Caco-2 (cell line): ENCODE measurements at places on chromosomes 6 and 20. TPM values are rescaled to one million over a fixed set of nuclear protein-coding genes. Genes with fewer than 3 reads are reported as not detected.

DNA sequence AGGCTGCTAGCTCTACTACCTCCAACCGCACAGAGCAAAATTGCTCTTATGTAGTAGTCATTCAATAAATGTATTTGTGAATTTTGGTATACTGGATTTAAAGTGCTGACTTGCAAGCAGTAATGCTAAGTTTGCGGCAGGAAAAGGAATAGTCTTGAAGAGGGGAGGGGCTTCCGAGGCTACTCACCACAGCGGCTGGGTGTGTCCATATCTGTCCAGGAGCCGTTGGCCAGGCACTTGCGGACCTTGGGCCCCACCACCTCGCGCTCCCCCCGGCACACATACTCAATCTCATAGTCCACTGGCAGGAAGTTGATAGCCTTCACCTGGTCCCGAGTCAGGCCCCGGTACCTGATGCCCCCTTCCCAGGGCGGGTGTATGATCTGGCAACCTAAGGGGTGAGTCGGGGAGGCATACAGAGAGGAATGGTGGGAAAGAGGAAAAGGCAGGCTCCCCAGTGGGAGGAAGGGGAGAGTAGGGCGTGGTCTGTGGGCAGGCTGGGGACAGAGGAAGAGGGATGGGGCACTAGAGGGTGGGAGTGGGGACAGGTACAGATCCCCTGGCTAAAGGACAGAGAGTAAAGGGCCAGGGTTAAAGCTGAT, 1.7 kb downstream of the GABBR1 start:
- no peaks in the 10 kb centered on the region for H3K36me3 ChIP-seq
- H3K4me3 ChIP-seq = no peak overlapping the region
- no peak overlapping the region for H3K27ac ChIP-seq
- H3K4me1 ChIP-seq = 0 out of 2 replicates have a peak, but pooled peaks cover 5% of the 10 kb centered on the region
- no peaks in the 10 kb centered on the region for H3K27me3 ChIP-seq
- DNase-seq = no peak

GRCh38 chr6:20631549-20631924, 97.3 kb downstream of the CDKAL1 start:
- DNase-seq = no peak
- no peak overlapping the region for H3K4me3 ChIP-seq
- H3K36me3 ChIP-seq = no peaks in the 10 kb centered on the region
- peaks cover 9% of the 10 kb centered on the region for H3K4me1 ChIP-seq
- no peak overlapping the region for H3K27ac ChIP-seq

GRCh38 chr6:37162740-37163139, 7.2 kb upstream of the PIM1 start:
- no peak overlapping the region for H3K27ac ChIP-seq
- no peak for DNase-seq
- peaks cover 13% of the 10 kb centered on the region for H3K4me1 ChIP-seq
- no peak overlapping the region for H3K4me3 ChIP-seq
- no peaks in the 10 kb centered on the region for H3K36me3 ChIP-seq
- no peaks in the 10 kb centered on the region for H3K27me3 ChIP-seq

DNA sequence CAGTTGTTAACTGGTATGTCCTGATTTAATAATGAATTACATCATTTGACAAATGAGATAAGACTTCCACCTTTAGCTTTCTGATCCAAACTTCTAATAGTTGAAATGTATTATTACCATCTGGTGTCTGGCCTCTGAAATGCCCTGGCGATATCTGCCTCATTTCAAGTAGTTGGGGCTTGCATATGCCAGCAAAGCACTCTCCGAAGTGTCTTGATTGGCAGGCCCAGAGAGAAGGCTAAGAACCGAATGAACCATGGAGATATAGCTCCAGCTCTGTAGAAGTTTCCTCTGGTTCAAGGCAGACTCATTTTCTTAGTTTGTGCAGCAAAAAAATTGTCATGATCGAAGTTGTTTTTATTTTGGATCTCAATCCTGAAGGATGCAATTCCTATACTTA, 13.4 kb upstream of the HIVEP2 start:
- no peaks in the 10 kb centered on the region for H3K4me1 ChIP-seq
- no peak overlapping the region for H3K4me3 ChIP-seq
- no peak for DNase-seq
- no peaks in the 10 kb centered on the region for H3K27me3 ChIP-seq

- no peaks in the 10 kb centered on the region for H3K4me1 ChIP-seq
- H3K27ac ChIP-seq = no peak overlapping the region
- H3K36me3 ChIP-seq = no peaks in the 10 kb centered on the region
- no peak for DNase-seq
Observed at GRCh38 chr20:48080583-48080982, 295.3 kb upstream of the SULF2 start.

- DNase-seq = no peak
- H3K27ac ChIP-seq = no peak overlapping the region
- H3K36me3 ChIP-seq = no peaks in the 10 kb centered on the region
- no peaks in the 10 kb centered on the region for H3K27me3 ChIP-seq
Observed at GRCh38 chr6:10205892-10206291, 209.0 kb downstream of the TFAP2A start.

- no peak overlapping the region for H3K4me3 ChIP-seq
- no peak overlapping the region for H3K27ac ChIP-seq
- peaks cover 10% of the 10 kb centered on the region; the same call in 1 of the 2 replicates for H3K4me1 ChIP-seq
- no peak for DNase-seq
Observed at GRCh38 chr6:158161566-158162254, 6.4 kb downstream of the SERAC1 start.

- no peak overlapping the region for H3K4me3 ChIP-seq
- H3K4me1 ChIP-seq = peaks cover 30% of the 10 kb centered on the region
- H3K27me3 ChIP-seq = no peaks in the 10 kb centered on the region
- peaks cover 8% of the 10 kb centered on the region for H3K36me3 ChIP-seq
- no peak for DNase-seq
Observed at GRCh38 chr6:35470663-35471120, 2.5 kb downstream of the RPL10A start.

DNA sequence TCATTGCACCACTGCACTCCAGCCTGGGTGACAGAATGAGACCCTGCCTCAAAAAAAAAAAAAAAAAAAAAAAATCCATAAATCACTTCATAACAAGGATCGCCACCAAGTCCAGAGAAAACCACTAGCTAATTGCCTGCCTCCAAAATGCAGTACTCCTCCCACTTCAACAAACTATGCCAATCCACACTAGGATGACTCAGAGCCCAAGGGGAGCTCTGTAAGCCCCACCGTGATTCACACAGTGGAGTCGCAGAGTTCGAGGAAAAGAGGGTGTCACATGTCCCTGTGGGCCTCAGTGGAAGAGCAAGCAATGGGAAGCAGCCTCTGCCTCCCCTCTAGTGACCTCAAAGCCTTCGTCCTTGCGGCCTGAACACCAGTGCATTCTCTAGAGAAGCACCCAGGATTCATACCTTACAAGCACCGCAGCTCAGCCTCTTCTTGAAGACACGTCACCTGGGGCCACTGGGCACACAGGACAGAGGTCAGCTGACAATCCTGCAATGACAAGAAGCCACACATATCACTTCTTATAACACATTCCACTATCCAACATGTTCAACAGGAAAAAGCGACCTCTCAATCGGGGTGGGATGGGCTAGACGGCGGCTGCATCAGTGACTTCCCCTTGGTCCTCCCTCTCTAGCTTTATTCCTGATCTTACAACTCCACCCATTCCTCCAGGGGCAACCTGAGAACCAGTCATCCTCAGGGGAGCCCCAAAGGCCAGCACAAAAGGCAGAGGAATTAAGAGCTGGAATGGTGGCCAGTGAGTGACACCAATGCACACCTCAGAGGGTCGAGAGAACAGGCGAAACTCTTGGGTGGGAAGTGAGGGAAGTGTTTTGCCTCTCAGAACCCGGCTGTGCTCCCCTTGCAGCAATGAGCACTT, 8.9 kb downstream of the SNHG17 start:
- H3K36me3 ChIP-seq = peaks cover 37% of the 10 kb centered on the region
- peak overlapping the region; percentile 3 for H3K27ac ChIP-seq
- no peaks in the 10 kb centered on the region for H3K4me1 ChIP-seq
- no peak overlapping the region for H3K4me3 ChIP-seq
- no peak for DNase-seq

- H3K36me3 ChIP-seq = no peaks in the 10 kb centered on the region
- H3K4me3 ChIP-seq = no peak overlapping the region
- H3K27me3 ChIP-seq = no peaks in the 10 kb centered on the region
Observed at GRCh38 chr6:104597541-104598050, 262.1 kb downstream of the HACE1 start.

GRCh38 chr6:25835442-25836283, 3.8 kb upstream of the SLC17A1 start:
- H3K4me1 ChIP-seq = peaks cover 28% of the 10 kb centered on the region
- H3K27ac ChIP-seq = no peak overlapping the region
- H3K4me3 ChIP-seq = no peak overlapping the region
- H3K36me3 ChIP-seq = no peaks in the 10 kb centered on the region
- peak; percentile 58 for DNase-seq

DNA sequence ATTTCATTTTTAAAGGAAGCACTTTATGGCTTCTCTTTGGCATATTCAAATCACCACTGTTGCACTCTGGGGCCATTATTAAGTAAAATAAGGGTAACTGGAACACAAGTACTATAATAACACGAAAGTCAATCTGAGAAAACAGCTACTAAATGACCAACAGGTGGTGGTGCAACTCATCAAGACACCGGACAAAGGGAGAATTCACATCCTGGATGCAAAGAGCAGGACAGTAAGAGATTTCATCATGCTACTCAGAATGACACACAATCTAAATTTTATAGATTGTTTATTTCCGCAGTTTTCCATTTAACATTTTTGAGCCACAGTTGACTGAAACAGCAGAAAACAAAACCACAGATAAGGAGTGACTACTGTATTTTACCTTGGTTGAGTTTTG, 27.6 kb upstream of the LY86 start:
- DNase-seq = no peak
- H3K27me3 ChIP-seq = no peaks in the 10 kb centered on the region; the same call in 1 of the 2 replicates
- H3K4me3 ChIP-seq = no peak overlapping the region
- no peaks in the 10 kb centered on the region for H3K4me1 ChIP-seq

- DNase-seq = no peak
- no peaks in the 10 kb centered on the region for H3K36me3 ChIP-seq
- no peaks in the 10 kb centered on the region for H3K4me1 ChIP-seq
- no peak overlapping the region for H3K4me3 ChIP-seq
Observed at GRCh38 chr6:169960003-169960344, 208.6 kb downstream of the ERMARD start.

DNA sequence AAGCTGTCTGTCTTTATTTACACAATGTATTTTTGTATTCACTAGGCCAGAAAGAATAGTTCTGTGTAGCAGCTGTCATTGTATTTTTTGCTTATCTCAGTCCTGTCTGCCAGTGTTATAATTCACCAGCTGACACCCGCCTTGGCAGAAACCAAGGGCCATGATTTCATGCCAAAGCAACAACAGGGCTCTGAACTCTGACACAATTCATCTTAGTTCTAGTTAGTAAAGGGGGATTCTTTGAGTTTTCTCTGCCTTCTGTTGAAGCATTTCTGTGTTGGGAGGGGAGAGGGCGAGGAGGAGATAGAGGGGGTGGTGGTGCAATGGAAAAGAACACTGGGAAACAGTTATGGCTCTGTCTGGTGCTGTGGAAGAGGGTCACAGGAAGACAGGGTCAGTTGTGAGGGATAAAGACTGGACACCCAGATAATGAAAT, 684.6 kb upstream of the MARCKS start:
- H3K36me3 ChIP-seq = no peaks in the 10 kb centered on the region
- H3K4me3 ChIP-seq = no peak overlapping the region
- DNase-seq = no peak
- H3K27me3 ChIP-seq = no peaks in the 10 kb centered on the region
- no peak overlapping the region for H3K27ac ChIP-seq

- no peak overlapping the region for H3K4me3 ChIP-seq
- DNase-seq = peak; percentile 81
- H3K27me3 ChIP-seq = no peaks in the 10 kb centered on the region
- peaks cover 70% of the 10 kb centered on the region for H3K4me1 ChIP-seq
- no peak overlapping the region for H3K27ac ChIP-seq
- H3K36me3 ChIP-seq = no peaks in the 10 kb centered on the region
Observed at GRCh38 chr20:50724851-50725723, 6.3 kb upstream of the PARD6B start.

GRCh38 chr6:55198715-55199114, 24.4 kb downstream of the HCRTR2 start:
- H3K36me3 ChIP-seq = no peaks in the 10 kb centered on the region
- no peak for DNase-seq
- no peaks in the 10 kb centered on the region for H3K27me3 ChIP-seq
- no peak overlapping the region for H3K4me3 ChIP-seq
- no peak overlapping the region for H3K27ac ChIP-seq
- H3K4me1 ChIP-seq = no peaks in the 10 kb centered on the region

DNA sequence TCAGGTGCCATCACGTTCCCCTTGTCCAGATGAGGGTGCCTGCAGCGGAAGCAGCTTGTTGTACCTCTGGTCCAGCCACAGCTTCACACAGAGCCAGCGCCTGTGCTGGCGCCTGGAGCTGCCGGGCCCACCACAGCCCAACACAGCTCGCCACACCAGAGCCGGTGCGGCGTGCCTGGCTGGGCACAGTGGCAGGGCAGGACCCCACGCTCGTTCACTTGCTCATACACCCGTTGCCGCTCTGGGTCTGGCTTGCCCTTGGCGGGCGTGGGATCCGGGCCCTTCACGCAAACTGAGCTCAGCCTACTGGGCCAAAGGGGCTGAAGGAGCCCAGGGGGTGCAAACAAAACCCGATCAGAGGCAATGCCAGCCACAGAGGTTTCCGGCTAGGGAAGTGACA, 492.5 kb upstream of the MANEA start:
- H3K4me3 ChIP-seq = no peak overlapping the region
- H3K27ac ChIP-seq = no peak overlapping the region
- H3K4me1 ChIP-seq = no peaks in the 10 kb centered on the region
- H3K36me3 ChIP-seq = no peaks in the 10 kb centered on the region
- no peaks in the 10 kb centered on the region for H3K27me3 ChIP-seq

- no peak overlapping the region for H3K27ac ChIP-seq
- DNase-seq = no peak
Observed at GRCh38 chr20:33740189-33740588, 8.4 kb downstream of the ZNF341 start.

DNA sequence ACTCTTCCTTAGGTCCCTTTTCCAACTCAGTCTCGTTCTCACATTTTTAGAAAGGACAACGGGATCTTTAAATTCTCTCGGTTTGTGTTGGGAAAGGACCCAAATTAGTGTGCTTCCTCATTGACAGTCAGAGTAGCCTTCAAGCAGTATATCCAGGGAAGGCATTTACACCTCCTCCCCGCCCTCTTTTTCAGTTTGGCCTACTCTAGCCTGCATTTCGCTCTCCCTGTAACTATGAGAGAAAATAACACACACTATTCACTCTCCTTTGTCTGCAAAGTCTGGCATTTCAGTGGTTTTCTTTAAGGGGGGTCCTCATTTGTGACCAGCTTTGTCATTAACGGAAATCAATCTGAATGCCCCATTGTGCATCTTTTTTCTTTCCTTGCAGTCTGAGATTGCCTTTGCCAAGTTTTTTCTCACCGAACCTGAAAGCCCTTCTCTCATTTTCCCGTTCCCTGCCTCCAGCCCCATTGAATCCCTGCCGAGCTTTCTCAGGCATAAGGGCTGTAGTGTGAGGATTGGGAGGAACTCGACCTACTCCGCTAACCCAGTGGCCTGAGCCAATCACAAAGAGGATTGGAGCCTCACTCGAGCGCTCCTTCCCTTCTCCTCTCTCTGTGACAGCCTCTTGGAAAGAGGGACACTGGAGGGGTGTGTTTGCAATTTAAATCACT, 393 bp upstream of the FABP7 start:
- no peaks in the 10 kb centered on the region for H3K27me3 ChIP-seq
- no peaks in the 10 kb centered on the region for H3K36me3 ChIP-seq
- no peak overlapping the region for H3K4me3 ChIP-seq
- no peak overlapping the region for H3K27ac ChIP-seq

UST gene
- total RNA-seq = not detected in 2 replicates

CCDC170 gene
- 4.0 and 6.8 TPM in 2 replicates for total RNA-seq

POPDC3 gene
- total RNA-seq = 0.70 and 0.84 TPM in 2 replicates

EBF4 gene
- 5.7 and 7.5 TPM in 2 replicates for total RNA-seq

ATRN gene
- total RNA-seq = 39.3 and 41.4 TPM in 2 replicates

MYBL2 gene
- total RNA-seq = 318 and 345 TPM in 2 replicates

MYLK4 gene
- 0.65 and 0.75 TPM in 2 replicates for total RNA-seq

GNAS-AS1 gene
- 4.2 and 5.1 TPM in 2 replicates for total RNA-seq

TFAP2A gene
- total RNA-seq = 6.3 and 8.7 TPM in 2 replicates

BEND6 gene
- not detected in 2 replicates for total RNA-seq

B3GALT4 gene
- 0.34 and 0.67 TPM in 2 replicates for total RNA-seq

TPD52L1 gene
- total RNA-seq = 60.1 and 83.9 TPM in 2 replicates
